ENCODE measurements at places on chromosomes 5 and 9. TPM values are rescaled to one million over a fixed set of nuclear protein-coding genes. Genes with fewer than 3 reads are reported as not detected.

The SPATA31E1 gene
- total RNA-seq: not detected

DNA sequence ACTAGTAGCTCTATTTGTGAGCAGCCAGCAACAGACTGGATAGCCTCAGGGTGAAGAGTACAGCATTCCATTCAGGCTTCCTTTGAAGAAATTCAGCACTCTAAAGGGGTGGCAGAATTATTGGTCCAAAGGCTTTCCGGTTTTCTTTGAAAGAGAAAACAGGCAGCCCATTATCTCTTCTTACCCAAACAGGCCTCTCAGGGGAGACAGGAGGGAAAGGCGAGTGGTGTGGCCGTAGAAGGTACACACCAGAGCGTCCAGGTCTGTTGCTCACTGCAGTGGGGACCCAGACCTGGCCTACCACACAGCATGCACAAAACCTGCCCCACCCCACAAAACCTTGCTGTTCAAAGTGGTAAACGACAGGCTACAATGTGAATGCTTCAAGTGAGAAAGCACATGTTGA lies 83.3 kb downstream of the ZNF608 start:
- peaks cover 32% of the 10 kb centered on the region for H3K27me3 ChIP-seq
- no peak overlapping the region for H3K4me3 ChIP-seq
- no peaks in the 10 kb centered on the region for H3K4me1 ChIP-seq
- no peak for DNase-seq
- no peak overlapping the region for H3K27ac ChIP-seq
- H3K36me3 ChIP-seq: no peaks in the 10 kb centered on the region

- H3K27ac ChIP-seq: no peak overlapping the region
- H3K4me1 ChIP-seq: no peaks in the 10 kb centered on the region
- DNase-seq: no peak
- no peaks in the 10 kb centered on the region for H3K27me3 ChIP-seq
- no peaks in the 10 kb centered on the region for H3K36me3 ChIP-seq
- no peak overlapping the region for H3K4me3 ChIP-seq
These were observed 172.6 kb upstream of the RASEF start for GRCh38 chr9:83235526-83235925.

GRCh38 chr5:90590-91547 lies 1.1 kb upstream of the PLEKHG4B start:
- no peak for DNase-seq
- H3K4me3 ChIP-seq: peak overlapping the region; percentile 22
- H3K27ac ChIP-seq: no peak overlapping the region
- no peaks in the 10 kb centered on the region for H3K36me3 ChIP-seq

- H3K27me3 ChIP-seq: no peaks in the 10 kb centered on the region
- H3K4me1 ChIP-seq: no peaks in the 10 kb centered on the region
- H3K4me3 ChIP-seq: no peak overlapping the region
- H3K36me3 ChIP-seq: no peaks in the 10 kb centered on the region
- H3K27ac ChIP-seq: no peak overlapping the region
These were observed 23.9 kb upstream of the LPCAT1 start for GRCh38 chr5:1547655-1548054.

DNA sequence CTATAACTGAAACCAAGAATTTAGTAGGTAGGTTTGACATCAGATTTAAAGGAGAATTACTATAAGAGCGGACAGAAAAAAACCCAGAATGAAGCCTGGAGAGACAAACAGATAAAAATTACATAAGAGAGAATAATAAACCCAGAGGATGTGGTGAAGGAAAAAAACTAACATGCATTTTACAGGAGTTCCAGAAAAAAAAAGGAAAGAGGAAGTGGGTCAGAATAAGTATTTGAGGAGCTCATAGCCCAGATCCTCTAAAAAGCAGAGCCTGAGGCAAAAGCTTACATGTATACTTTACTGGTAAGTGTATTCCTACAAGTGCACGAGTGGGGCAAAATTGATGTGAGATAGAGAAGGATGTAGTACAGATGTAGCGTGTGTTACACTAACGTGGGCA lies 43.1 kb upstream of the NAA35 start:
- peaks cover 3% of the 10 kb centered on the region for H3K27me3 ChIP-seq
- H3K36me3 ChIP-seq: no peaks in the 10 kb centered on the region
- DNase-seq: no peak
- H3K27ac ChIP-seq: no peak overlapping the region
- H3K4me1 ChIP-seq: peaks cover 4% of the 10 kb centered on the region

DNA sequence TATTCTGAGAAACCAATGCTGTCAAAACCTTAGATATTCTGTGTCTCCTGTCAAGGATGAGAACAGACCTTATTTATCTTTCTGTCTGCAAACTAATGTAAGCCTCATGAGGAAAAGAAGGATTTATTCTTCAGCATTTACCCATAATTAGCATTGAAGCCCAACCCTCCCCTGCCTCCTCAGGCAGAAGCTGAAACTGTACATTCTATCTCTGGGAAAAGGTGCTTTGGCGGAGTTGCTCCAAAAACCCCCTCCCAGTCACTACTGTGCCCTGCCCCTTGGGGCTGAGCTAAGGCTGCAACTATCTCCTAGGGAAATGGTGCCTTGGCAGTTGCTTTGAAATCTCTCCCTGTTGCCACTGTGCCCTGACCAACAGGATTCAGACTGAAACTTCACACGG lies 106.2 kb upstream of the TLR4 start:
- H3K4me3 ChIP-seq: no peak overlapping the region
- DNase-seq: no peak
- no peaks in the 10 kb centered on the region for H3K27me3 ChIP-seq
- no peaks in the 10 kb centered on the region for H3K4me1 ChIP-seq
- no peak overlapping the region for H3K27ac ChIP-seq

DNA sequence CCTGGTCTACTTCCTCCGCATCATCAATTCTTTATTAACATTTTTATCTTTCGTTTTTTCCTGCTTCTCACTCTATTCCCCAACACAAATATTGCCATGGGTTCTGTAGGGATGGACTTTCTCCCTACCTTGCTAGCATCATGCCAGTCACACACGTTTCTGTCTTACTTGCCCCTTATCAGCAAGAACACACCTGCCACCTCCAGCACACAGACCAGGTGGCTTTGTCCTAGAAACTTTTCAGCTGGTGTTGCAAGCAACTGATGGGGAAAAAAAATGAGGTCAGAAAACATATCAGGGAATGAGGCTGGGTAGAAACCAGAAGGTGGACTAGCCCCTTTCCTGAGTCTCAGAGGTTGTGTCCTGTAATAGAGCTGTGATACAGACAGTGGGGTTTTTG lies 5.8 kb downstream of the SH3RF2 start:
- no peak overlapping the region for H3K27ac ChIP-seq
- DNase-seq: no peak
- no peaks in the 10 kb centered on the region for H3K36me3 ChIP-seq
- H3K4me1 ChIP-seq: peaks cover 48% of the 10 kb centered on the region
- peaks cover 17% of the 10 kb centered on the region for H3K27me3 ChIP-seq

The CARD9 gene
- total RNA-seq: 0.44 TPM

DNA sequence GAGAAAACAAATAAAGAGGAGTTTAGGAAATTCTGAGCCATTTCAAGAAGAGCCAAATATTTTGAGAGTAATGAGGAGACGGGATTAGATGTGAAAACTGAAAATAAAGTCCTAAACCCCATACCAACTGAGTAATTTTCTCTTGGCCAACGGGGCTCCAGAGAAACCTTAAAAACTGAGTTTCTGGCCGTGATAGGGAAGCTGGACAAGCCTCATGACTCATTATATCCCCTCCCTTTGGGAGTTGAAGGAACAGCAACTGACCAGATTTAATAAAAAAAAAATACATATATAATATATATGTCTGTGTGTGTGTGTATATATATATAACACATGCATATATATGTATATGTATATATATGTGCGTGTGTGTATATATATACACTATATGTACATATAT lies 119.6 kb downstream of the PRDM9 start:
- DNase-seq: no peak
- H3K4me3 ChIP-seq: no peak overlapping the region
- H3K36me3 ChIP-seq: no peaks in the 10 kb centered on the region

The SPATA31D4 gene
- not detected for total RNA-seq

- H3K27me3 ChIP-seq: no peaks in the 10 kb centered on the region
- peaks cover 53% of the 10 kb centered on the region for H3K4me1 ChIP-seq
- peak within 1 kb of the TSS; percentile 85 for H3K4me3 ChIP-seq
- H3K36me3 ChIP-seq: peaks cover 21% of the 10 kb centered on the region
- DNase-seq: peak; percentile 71
These were observed at the start of gene TRIM14 for GRCh38 chr9:98118640-98119601. Gene TRIM14 (minus strand): TSS chr9:98119222. CDS start chr9:98119188, 34 bp downstream.

DNA sequence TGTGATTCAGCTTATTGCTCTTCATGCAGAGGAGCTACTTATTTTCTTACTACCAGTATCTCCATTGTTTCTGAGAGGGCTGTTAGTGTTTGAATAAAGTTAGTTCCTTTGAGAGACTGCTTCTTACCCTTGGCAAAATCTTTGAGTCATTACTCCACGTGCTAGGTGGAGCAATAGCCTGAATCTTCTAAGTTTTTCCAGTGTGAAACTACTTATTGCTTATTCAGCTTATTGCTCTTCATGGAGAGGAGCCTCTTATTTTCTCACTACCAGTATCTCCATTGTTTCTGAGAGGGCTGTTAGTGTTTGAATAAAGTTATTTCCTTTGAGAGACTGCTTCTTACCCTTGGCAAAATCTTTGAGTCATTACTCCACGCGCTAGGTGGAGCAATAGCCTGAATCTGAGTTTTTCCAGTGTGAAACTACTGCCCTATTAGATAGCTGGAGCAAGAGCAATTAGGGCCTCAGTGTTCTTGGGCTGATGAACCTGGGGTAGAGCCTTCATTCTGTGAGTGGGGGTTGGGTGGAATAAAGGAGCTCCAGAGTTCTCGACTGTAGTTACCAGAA lies 41.9 kb downstream of the GPBP1 start:
- peaks cover 32% of the 10 kb centered on the region for H3K36me3 ChIP-seq
- no peak for DNase-seq
- H3K4me1 ChIP-seq: peaks cover 42% of the 10 kb centered on the region
- no peak overlapping the region for H3K27ac ChIP-seq
- H3K27me3 ChIP-seq: no peaks in the 10 kb centered on the region
- H3K4me3 ChIP-seq: no peak overlapping the region

DNA sequence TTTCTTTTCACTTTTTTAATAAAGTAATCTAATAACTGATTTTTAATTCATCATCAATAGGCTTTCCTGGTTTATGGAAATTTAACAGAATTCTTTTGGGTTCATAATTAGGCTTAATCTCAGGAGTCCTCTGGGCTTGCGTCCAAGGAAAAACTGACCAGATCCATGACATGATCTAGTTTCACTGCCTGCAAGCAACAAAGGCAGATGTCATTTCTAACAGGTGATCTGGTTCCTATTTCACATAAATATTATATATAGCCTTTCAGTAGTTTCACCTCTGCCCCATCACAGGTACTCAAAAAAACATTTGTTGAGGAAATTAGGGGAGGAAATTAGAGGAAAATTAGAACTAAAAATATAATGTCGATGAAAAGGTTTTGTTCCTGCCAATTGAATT lies 126.4 kb downstream of the FBXL17 start:
- no peak for DNase-seq
- H3K27ac ChIP-seq: no peak overlapping the region
- peaks cover 2% of the 10 kb centered on the region for H3K4me1 ChIP-seq
- H3K36me3 ChIP-seq: peaks cover 2% of the 10 kb centered on the region
- H3K4me3 ChIP-seq: no peak overlapping the region

DNA sequence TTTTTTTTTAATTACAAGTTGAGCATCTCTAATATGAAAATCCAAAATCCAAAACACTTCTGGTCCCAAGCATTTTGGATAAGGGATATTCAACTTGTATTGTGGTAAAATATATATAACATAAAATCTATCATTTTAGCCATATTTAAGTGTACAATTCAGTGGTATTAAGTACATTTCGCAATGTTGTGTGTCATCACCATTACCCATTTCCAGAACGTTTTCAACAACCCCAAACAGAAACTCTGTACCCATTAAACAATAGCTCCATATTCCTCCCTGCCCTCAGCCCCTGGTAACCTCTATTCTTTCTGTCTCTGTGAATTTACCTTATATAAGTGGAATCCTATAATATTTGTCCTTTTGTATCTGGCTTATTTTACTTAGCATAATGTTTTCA lies 24.9 kb downstream of the TICAM2 start:
- no peak overlapping the region for H3K27ac ChIP-seq
- H3K4me1 ChIP-seq: peaks cover 3% of the 10 kb centered on the region
- no peaks in the 10 kb centered on the region for H3K36me3 ChIP-seq
- H3K4me3 ChIP-seq: no peak overlapping the region

DNA sequence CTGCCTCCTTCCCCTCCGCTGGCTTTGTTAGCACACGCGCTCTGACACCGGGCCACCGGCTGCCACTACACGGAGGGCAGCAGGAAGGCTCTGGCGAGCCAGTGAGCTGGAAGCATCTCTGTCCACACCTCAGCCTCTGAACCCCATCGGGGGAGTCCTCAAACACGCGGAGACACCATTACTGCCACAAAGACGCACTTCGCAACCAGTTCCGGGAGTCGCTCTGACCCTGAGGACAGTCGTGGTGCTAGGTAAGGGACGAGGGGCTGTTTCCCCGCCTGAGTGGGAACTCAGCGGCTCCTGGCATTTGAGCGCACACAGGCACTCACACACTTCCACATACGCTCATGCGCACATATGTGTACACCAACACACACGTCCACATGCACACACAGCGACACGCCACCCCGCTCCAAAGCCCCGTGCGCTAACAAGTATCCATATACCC lies 160.0 kb downstream of the C9orf152 start:
- DNase-seq: no peak
- H3K4me1 ChIP-seq: peaks cover 42% of the 10 kb centered on the region
- H3K4me3 ChIP-seq: peak overlapping the region; percentile 81
- H3K27me3 ChIP-seq: peaks cover 4% of the 10 kb centered on the region

The PHF24 gene
- not detected for total RNA-seq

Data from activated CD4-positive, alpha-beta T cell treated with anti-CD3 and anti-CD28 coated beads, Interleukin-2, amount 10 ng/mL, durations not matched to agents 7 days and 5 days (primary cell).